ENCODE measurements at places on chromosomes 13 and 19.

DNA sequence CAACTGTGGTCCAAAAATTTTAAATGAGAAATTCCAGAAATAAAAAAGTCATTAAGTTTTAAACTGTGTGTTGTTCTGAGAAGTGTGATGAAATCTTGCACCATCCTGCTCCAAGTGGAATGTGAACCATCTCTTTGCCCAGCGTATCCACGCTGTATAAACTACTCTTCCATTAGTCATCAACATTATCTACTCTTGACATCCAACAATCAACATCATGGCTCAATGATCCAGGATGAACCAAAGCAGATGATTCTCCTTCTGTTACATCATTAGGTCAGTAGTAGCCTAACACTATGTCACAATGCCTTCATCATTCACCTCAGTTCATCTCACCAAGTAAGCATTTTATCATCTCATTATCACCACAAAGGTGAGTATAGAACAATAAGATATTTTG, 55.3 kb downstream of the SUCLA2 start:
- no peak for DNase-seq

DNA sequence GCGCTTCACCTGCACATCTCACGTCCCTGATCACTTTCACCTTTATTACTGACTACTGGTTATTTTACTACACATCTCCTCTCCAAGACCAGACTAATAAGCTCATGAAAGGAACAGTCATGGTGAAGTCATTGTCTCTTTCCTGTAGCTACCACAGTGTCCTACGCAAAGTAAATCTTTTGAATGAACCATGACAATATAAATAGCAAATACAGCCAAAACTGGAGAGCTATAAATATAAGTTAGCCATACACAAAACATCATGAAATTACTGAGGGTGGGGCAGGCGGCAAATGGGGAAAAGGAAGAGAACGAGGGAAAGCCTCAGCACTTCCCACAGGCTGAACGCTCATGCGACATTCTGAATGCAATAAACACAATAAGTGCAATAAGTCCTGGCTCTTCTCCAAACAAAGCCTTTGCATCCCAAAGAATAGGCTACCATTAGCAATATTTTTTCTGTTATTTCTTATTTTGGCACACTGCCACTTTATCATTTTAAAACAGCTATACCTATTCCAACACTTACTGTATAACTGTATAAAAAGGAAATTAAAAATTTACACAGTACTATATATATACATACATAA, 62.5 kb downstream of the TUBGCP3 start:
- DNase-seq: no peak

GRCh38 chr13:29523199-29523961, 72.1 kb downstream of the SLC7A1 start:
- DNase-seq: no peak

DNA sequence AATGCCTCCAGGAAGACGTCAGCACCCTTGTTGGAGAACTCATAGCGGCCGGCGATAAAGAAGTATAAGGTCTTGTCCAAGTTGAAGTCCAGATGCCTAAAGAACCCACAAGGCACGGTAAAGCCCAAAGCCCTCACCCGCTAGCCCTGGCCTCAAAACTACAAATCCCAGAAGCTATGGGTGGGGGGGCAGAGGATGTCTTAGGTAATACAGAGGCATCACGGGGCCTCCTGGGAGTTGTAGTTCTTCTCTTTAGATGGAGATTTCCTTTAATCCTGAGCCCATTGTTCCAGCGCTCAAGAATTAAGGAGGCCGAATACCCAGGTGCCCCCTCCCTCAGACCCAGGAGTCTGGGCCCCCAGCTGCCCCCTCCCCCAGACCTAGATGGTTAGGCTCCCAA, 10.8 kb downstream of the GYS1 start:
- no peak for DNase-seq

- no peak for DNase-seq
These were observed 3.5 kb downstream of the NCCRP1 start for GRCh38 chr19:39200066-39200802.

- DNase-seq: no peak
These were observed 719 bp upstream of the GRK1 start for GRCh38 chr13:113666329-113666670.

DNA sequence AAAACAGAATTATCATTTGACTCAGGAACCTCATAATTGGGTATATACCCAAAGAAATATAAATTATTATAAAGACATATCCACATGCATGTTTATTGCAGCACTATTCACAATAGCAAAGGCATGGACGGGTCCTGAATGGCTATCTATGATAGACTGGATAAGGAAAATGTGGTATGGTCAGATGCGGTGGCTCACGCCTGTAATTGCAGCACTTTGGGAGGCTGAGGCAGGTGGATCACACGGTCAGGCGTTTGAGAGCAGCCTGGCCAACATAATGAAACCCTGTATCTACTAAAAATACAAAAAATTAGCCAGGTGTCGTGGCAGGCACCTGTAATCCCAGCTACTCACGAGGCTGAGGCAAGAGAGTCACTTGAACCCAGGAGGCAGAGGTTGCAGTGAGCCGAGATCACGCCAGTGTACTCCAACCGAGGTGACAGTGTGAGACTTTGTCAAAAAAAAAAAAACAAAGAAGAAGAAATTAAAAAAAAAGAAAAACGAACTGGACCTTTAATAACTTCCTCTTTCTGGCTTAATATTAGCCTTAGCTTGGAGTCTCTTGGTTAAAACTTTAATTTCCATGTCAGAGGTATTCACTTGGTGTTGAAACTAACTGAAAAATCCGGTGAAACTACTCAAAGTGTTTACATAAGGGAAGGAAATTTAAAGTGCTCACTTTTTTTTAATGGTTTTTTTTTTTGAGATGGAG, 104.4 kb downstream of the ZNF486 start:
- DNase-seq: no peak

DNA sequence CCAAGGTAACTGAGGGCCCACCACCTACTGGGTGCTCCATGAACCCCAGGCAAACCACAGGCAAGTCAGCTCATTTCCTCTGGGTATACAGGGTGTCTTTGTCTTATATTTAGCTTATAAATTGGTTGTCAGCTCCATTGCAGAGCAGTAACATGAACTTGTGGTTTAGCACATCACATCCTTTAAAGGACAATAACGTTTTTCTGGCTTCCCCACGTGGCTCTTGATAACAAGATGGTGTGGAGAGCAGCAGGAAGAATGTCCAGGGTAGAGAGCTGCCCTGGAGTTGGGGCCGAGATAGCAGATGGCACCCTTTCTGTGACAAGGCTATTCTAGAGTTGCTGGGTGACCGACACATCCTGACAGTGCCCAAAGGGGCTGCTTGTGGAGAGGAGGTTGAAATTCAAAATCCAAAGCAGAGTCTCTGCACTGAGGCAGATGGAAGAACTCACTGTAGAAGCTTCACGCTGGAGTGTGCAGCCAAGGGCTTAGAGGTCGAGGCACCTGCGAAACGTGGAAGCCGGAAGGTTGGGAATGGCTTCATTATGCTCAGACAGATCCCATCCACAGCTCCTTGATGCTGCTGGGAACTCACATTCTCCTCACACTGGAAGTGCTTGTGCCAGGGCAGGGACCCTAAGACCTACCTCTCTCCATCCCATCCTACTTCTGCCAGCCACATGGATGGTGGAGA, 133.0 kb upstream of the FRY start:
- DNase-seq: no peak

DNA sequence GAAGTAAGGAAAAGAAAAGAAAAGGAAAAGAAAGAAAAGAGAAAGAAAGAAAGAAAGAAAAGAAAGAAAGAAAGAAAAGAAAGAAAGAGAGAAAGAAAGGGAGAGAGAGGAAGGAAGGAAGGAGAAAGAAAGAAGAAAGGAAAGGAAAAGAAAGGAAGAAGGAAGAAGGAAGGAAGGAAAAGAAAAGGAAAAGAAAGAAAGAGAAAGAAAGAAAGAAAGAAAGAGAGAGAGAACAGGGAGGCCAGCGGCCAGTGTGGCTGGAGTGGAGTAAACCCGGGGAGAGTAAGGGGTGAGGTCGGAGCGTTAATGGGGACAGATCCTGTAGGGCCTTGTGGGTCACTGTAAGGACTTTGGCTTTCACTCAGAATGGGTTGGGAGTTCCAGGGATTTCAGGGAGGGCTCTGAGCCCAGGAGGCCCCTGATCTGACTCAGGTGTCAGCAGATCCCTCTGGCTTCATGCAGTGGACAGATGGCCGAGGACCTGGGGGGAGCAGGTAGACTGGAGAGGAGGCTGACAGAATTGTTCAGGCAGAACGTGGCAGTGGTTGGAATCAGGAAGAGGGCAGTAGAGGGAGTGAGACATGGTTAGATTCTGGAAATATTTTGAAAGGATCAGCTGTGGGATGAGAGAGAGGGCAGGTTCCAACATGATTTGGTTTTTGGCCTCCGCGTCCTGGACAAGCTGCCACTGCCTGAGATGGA, 19.8 kb upstream of the FXYD3 start:
- DNase-seq: no peak

GRCh38 chr19:17538684-17539237, 16.7 kb upstream of the COLGALT1 start:
- no peak for DNase-seq

DNA sequence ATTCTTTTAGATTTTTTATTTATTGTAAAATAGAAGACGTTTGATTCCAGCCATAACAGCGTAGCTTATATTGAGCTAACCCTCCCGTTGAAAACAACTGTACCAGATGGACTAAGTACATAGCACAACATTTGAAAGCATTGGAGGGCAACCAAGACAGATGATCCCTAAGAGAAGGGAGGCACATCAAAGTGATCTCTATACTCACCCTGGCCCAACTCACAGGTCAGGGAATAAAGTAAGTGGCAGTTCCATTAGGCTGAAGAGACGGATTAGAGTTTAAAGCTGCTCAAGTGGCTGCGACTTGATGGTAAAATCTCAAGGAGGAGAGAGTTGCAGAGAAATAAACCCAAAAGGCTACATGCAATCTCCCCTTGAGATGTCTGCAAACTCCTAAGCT, 65.1 kb upstream of the ITM2B start:
- no peak for DNase-seq

GRCh38 chr19:49894879-49895565, 1.7 kb downstream of the IL4I1 start:
- no peak for DNase-seq

- DNase-seq: no peak
These were observed 4.9 kb downstream of the FXYD3 start for GRCh38 chr19:35120492-35120891.

DNA sequence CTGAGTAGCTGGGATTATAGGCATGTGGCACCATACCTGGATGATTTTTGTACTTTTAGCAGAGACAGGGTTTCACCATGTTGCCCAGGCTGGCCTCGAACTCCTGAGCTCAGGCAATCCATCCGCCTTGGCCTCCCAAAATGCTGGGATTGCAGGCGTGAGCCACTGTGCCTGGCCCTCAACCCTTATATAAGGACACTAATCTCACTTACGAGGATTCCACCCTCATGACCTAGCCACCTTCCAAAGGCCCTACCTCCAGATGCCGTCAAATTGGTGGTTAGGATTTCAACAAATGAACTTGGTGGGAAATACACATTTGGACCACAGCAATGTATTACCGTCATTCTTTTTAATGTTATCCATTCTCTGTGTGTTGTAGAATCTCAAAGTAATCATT, 61.0 kb downstream of the ING1 start:
- DNase-seq: no peak

DNA sequence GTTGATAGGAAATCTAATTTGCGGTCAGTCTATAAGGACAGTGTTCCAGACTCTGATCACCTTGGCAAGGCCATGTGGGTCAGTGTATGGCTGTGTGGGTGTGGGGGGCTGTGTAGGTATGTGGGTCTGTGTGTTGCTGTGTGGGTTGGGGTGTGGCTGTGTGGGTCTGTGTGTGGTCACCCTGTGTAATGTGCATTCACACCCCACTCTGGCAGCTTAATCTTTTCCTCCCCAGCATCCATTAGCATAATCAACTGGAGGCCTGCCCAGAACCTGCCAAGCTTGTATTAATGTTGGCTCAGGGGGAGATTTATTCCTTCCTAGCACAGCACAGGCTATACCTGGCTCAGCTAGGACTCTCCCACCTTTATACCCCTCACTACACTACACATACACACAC, 203.2 kb downstream of the TUBA3C start:
- DNase-seq: no peak

DNA sequence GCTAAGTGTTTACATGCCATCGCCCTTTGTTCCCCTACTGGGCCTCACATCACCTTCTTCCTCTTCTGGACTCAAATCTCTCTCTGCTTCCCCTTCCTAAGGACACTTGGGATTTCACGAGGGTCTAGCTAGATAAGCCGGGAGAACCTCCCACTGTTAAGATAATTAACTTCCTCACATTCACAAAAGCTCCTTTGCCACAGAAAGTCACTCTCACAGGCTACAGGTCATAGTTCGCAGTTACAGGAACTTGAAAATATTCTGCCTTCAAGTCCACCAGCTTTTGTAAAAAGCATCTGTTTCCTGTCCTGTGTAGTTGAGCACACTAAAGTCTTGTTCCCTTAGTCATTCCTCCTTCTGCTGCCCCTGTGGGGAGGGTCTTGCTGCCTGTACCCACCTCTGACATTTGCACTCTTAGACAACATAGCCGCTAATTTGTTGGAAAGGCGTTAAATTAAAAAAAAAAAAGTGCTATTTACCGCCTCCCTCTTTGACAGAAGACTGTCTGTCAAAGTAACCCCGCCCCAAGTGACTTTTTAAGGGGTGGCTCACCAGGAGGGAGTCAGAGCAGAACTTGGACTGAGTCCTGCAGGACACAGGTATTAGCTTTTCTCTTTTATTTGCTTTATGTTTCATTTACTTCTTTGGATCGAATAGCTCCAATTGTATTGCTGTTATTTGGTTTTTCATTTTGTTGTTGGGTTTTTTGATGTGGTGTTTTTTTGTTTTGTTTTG, 26.8 kb upstream of the CEACAM21 start:
- DNase-seq: peak; percentile 73

- DNase-seq: no peak
These were observed 457.9 kb downstream of the FOXO1 start for GRCh38 chr13:40208517-40208916.

GRCh38 chr13:65054277-65054676, 2175.9 kb downstream of the PCDH9 start:
- DNase-seq: no peak

DNA sequence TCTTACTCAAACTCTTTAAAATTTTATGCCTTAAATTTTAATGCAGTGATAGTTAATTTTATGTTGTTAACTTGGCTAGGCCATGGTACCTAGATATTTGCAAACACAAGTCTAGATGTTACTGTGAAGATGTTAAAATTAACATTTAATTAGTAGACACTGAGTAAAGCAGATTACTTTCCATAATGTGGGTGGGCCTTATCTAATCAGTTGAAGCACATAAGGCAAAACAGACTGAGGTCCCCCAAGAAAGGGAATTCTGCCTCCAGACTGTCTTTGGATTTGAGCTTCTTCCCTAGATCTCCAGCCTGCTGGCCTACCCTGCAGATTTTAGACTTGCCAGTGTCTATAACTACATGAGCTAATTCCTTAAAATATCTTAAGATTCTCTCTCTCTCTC, 294.0 kb downstream of the ENOX1 start:
- DNase-seq: no peak

- no peak for DNase-seq
These were observed 52.3 kb downstream of the PTPRS start for GRCh38 chr19:5288347-5288739.
